ENCODE measurements at places on chromosomes 5 and 9.

GRCh38 chr9:95762322-95762721 is 113.2 kb upstream of the ERCC6L2 start:
- DNase-seq = no peak

DNA sequence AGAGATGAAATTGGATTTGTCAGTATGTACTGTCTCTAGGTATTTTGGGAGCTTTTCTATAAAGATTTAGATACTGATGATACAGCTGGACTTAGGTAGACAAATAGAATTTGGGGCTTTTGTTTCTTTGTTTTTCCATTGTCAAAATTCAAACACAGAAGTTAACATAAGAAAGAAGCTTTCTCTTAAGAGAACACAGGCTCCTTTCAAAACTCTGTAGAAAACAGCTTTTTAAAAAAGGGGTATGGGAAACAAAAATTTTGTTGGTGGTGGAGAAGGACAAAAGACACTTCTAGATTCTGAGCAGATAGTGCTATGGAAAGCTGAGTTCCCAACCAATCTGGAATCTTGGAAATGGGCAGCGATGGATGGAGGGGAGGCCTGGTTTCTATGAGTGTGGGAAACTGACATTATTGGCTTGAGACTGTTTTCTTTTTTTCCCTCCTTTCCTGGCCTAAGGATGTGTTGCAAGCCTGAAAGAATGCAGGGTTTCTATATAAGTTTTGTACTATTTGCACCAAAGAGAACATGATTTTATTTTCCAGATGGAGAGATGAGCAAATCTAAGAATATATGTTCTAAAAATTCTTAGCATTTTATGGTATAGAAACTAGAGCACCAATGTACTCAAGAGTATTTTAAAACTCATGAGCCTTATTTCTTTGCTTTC is 240.0 kb downstream of the PRR16 start:
- DNase-seq = no peak

DNA sequence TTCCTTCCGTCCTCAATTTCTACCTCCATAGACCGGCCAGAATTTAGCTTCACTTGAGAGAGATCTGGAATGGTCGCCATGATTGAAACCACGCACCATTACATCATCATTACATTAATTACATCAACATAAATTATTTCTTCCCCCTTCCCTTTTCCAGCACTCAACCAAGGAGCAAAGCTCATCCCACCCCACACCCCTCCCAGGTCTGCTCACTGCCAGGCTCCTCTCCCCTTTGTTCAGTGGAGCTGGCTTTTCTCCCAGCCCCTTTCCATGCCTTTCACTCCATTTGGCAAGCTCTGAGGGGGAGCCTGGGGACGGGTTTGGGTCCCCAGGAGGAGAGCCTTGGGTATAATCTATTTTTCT is 8.4 kb downstream of the RACK1 start:
- DNase-seq = no peak

- no peak for DNase-seq
Observed at GRCh38 chr9:133372144-133372543, 3.7 kb downstream of the SURF4 start.

DNA sequence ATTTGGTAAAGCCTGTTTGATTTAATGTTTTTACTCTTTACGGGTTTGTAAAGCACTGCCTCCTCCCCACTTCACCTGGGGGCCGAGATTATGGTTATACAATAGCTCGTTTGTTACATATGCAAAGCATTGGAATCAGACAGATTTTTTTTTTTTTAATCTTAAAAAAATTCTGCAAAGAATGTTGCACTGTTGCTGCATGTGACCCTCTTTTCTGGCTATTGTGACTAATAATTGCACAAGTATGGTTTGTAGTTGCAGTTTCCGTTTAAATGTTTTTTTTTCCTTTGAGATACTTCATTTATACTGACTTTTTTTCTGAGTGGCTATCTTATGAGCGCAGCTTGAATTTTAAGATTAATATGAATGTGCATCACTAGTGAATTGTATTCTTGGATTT is 165.3 kb downstream of the KDM4C start:
- no peak for DNase-seq

DNA sequence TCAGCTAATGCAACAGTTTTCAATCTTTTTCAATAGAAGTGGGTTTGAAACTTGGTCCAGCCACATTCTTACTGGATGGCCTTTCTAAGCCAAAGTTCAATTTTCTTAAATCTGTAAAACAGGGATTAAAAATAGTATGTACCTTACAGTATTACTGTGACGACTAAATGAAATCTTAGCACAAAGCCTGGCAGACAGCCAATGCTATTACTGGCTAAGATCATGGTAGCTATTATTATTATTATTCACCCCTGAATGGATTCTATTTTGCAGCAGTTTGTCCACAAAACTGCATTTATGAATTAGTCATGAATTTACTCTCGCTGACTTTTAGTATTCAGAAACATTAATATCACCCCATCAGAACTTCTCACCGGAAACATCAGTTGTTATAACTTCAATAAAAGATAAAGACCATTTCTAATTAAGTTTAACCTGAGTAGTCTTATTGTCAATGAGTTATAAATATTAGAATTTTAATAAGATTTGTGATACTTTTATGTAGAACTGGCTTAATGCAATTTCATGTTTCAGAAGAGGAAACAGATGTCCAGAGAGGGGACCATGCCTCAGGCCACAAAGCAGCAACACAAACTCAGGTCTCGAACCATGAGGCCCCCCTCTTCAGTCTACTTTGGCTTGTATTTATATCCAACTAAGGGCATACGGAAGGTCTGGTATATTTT is 468.2 kb downstream of the ARHGEF28 start:
- peak; percentile 39 for DNase-seq

DNA sequence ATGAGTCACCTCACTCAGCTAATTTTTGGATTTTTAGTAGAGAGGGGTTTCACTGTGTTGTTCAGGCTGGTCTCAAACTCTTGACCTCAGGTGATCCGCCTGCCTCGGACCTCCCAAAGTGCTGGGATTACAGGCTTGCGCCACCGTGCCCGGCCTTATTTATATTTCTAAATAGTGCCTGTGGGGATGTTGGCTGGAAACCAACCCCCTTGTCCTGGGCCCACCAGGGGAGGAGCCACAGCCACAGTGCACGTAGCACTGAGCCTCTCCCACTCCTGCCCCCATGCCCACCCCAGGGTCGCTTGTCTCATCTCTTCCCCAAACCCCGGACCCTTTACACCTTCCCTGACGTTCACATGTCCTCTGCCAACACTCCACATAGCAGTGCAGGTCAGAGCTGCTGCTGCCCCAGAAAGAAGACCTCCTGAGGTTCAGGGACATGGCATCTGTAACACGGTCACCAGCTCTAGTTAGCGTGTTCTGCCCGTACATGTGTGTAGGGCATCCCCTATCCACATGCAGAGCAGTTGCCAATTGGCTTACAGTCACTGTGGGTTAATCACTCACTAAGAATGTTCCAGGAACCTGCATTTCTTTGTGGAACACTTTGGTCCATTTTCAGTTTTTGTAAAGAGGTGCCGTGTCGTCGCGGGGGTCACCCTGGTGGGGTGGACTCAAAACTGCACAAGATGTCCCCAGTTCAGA is 10.2 kb upstream of the MRPS2 start:
- no peak for DNase-seq

DNA sequence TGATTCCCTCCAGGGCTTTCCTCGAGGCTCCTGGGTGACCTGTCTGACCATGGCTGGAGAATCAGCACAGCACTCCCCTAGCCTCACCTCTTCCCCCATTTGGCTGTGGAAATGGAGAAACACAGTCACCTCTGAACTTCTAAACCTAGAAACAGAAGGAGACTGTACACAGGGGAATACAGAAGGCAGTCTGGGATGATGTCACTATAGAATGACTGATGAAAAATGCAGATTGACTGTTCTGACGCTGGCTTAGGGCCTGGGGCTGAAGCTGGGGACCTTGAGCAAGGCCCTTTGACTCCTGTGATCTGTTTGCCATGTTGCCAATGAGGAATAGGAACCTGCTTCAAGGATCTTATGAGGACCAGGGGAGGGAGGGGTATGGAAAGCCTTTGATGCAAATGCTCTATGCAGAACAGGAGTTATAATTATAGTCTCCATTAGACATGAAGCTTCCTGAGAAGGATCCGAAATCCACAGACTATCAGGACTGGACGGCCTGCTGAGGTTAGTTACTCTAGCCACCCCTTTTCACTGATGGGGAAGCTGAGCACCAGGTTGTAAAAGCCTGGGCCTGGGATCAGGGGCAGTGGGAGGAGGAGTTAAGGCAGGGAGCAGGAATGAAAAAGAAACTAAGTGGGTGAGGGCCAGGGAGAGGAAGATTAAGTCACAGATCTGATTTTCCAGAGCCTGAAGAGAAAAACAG is 24.4 kb upstream of the ANXA6 start:
- no peak for DNase-seq

DNA sequence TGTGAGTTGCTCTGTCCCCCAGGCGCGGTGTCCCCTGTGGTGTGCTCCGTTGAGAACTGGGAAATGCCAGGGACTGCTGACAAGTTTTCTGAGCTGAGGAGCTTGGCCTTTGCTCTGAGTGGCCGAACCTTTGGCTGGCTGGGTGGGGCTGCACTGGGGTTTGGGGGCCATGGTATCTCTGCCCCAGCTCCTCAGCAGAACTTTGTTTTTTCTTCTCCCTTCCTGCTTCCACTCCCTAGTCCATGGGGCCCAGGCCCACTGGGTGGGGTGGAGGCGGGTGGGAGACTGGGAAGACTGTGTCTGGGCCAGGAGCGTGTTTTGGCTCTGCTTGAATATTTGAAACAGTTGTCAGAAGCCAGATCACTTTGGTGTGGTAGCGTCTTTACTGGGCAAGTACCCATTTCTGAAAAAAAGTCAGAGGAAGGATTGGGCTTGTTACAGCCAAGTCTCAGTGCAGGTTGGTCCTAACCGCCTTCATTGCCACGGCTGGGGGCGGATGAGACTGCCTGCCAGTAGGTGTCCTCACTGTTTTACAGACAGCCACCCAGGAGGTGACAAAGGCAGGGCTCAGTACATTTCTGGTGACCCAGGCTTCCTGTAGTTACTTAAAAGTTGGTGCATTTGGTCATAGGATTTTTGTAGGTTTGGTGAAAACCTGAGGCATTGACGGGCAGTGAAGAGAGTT is 92.7 kb downstream of the DAB2IP start:
- no peak for DNase-seq

- no peak for DNase-seq
Observed at GRCh38 chr9:87197349-87198130, 250.2 kb upstream of the GAS1 start.

DNA sequence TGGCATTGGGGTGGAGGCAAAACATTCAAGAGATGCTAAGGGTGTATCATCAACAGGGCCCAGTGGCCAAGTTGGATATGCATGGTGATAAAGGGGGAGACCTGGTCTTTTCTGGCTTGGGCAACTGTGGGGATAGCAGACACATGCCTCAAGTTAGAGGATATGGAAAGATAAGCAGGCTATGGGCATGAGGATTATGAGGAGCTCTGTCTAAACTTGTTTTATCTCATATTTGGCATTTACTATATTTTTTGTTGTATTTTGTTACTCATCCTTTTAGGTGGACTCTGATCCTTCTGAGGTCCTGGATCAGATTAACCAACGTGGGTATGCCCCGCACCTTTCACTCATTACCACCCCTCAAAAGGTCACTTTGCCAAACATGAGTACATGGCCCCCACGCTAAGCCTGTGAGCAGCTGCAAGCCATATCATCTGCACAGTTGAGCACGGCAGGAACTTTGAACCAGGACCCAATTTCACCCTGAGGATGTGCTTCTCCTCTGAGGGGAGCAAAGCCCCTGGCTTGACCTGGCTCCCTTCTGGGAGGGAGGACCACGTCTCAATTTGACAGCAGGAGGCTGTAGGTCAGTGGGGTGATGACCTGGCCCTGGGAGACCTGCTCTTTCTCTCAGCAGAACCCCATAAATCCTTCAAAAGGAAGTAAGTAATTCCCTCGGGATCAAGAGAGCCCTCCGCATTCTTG is 71.1 kb upstream of the CD180 start:
- no peak for DNase-seq

DNA sequence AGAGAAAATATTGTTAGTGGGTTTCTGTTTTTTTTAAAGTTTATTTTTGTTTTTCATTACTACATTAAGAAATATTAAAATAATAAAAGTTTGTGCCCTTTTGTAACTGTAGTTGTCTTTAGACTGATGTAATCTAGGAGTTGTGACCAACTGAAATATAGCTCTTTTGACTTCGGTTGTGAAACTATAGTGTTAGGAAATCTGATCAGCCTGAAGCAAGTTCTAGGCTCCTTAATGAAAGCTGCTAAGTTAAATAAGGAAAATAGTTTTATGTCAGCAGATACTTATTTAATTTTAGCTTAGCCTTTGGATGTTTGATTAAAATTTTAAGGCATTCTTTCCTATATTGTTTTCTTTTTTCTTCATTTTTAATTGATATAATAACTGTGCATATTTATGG is 14.2 kb downstream of the AP3S1 start:
- no peak for DNase-seq

- DNase-seq = no peak
Observed at GRCh38 chr5:54541823-54542783, 24.5 kb downstream of the SNX18 start.

- no peak for DNase-seq
Observed at GRCh38 chr9:112761912-112762655, 11.5 kb downstream of the SNX30 start.

DNA sequence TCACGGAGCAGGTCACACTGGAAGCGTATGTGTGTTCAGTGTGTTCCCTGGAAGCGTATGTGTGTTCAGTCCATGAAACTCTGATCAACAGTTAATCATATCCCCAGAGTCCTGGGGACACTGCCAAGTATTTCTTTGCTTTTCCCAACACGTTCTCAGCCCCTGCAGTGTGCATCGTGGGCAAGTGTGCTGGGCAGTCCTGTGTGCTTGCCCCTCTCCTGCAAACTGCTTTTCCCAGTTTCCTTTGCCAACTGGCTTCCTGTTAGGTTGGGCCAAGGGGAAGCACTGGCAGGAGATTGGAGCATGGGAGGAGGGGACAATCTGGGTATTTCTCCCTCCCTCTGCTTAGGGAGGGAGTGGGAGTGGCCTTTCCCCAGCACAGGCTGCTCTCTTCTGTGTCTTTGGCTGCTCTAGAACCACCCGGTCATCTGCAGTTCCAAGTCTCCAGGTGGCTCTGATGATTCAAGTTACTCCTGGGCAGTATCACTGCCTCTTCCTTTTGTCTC is 36.8 kb upstream of the NEK6 start:
- DNase-seq = peak; percentile 37

GRCh38 chr9:113511856-113512761 is 48.6 kb downstream of the RGS3 start:
- no peak for DNase-seq

DNA sequence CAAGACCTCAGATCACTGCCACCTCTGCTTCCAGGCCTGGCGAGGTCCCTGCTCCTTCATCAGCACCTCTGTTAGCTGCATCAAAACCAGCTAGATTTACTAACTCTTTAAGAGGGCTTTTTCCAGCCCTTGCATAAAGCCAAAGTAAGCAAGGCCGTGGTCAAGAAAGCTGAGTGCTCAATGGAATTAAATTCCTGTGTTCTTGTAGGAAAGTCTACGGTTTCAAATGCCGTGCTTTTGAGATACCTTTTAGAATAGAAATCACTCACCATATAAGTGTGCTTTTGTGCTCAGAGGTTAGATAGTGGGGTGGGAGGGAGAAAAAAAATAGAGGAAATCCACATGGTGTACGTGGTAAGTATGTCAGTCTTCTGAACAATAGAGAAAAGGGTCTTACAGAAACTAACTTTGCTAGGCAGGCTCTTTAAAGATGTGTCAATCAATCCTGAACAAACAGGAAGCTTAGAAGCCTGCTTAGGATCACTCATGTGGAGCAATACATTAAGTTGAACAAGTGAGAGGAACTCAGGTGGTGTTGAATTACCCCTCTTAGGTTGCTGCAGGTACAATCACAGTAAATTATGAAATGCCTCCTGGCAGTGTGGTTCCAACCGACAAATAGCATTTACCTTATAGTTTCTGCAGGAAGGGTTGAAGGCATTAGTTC is 79.7 kb downstream of the SEMA6A start:
- no peak for DNase-seq
